ENCODE measurements at places on chromosomes 11 and 22.
A peak's percentile ranks its signal among the peaks of the same experiment; 100 is the strongest.

GRCh38 chr11:122517403-122518379 lies 137.8 kb upstream of the UBASH3B start:
- peak; percentile 6 for DNase-seq

GRCh38 chr11:72511393-72512047 lies 77.2 kb upstream of the CLPB start:
- DNase-seq = no peak

DNA sequence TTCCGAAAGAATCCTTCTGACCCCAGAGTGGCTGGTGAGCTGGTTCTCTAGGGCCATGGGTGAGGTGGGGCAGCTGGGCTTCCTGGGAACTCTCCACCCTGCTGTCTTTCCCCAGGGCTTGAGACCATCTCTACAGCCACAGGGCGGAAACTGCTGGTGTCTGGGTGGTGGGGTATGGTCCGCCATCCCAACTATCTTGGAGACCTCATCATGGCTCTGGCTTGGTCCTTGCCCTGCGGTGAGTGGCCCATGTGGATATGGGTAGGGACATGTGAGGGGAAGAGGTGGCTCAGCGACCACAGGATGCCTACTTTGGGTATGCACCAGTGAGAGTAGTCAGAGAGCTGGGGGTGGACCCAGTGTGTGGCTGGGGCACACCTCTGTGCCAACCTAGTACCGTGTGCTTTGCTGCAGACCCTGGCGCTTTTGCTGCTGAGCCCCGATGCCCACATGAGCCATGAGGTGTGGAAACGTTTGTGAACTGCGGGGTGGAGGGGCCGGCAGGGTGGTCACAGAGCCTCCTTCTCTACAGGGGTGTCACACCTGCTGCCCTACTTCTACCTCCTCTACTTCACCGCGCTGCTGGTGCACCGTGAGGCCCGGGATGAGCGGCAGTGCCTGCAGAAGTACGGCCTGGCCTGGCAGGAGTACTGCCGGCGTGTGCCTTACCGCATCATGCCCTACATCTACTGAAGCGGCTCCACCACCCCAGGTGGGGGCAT lies 2.0 kb downstream of the ZNHIT2 start:
- no peak for DNase-seq

- no peak for DNase-seq
Measured at GRCh38 chr11:68678031-68678441, 6.3 kb upstream of the GAL start.

- DNase-seq = no peak
Measured at GRCh38 chr11:72514331-72514730, 80.0 kb upstream of the CLPB start.

- DNase-seq = no peak
Measured at GRCh38 chr22:42931421-42932196, 74.5 kb upstream of the ARFGAP3 start.

GRCh38 chr22:38196791-38197419 lies 4.9 kb upstream of the MAFF start:
- no peak for DNase-seq

DNA sequence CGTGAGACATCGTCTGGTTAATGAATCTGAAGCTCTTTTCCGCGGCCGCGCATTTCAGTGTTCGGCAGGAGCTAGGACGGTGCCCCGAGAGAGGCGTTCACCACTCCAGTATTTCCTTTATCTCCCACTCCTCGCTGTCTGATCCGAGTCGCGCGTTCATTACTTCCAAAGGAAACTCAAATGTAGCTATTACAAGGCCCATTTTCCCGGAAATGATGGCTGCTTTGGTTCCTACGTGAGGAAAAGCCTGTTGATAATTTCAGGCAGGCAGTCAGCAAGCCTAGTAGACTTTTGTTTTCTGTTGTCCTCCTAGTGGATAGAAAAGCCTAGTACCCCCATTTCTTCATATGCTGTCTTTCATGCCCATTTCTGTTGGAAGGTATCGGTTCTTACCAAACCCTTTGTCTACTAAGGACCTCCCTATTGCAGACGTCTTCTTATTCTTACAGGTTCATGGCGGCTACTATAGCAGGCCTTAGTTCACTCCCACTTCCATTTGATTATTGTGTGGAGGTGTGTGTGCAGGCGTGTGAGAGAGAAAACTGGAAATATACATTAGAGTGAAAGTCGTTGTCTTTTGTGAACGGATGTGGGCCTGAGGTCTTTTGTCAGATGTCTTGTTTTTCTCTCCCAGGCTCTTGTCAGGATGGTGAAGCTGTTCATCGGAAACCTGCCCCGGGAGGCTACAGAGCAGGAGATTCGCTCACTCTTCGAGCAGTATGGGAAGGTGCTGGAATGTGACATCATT lies 737 bp downstream of the RBM4 start:
- DNase-seq = peak; percentile 45

DNA sequence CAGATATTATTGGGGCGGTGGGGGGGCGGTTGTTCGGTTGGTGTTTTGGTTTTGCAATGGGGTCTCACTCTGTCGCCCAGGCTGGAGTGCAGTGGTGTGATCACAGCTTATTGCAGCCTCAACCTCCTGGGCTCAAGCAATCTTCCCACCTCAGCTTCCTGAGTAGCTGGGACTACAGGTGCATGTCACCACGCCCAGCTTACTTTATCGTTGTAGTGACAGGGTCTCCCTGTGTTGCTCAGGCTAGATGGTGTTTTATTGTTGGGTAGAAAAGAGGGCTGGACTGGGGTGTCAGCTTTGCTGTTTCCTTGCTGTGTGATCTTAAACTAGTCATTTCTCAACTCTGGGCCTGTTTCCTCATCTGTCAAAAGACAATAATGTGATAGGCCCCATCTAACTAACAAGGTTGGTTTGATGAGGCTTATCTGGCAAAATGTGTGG lies 17.5 kb upstream of the MYH9 start:
- no peak for DNase-seq

Measured in M059J (cell line).